ENCODE measurements at places on chromosomes 3 and 15. TPM values are rescaled to one million over a fixed set of nuclear protein-coding genes. Genes with fewer than 3 reads are reported as not detected.

The CLK3 gene
- total RNA-seq = 104 TPM

The CPLX3 gene
- 0.25 TPM for total RNA-seq

The CCRL2 gene
- 4.1 TPM for total RNA-seq

The MKRN3 gene
- total RNA-seq = 1.7 TPM

The GPD1L gene
- 25.7 TPM for total RNA-seq

The ACVR2B gene
- total RNA-seq = 7.3 TPM

The SAMMSON gene
- not detected for total RNA-seq

The LINGO1 gene
- total RNA-seq = not detected

Measured in T-helper 2 cell treated with Interferon-gamma antibody and Interleukin-4, amounts not matched to agents 100 ng/mL and 5 ng/mL, for 36 hours (primary cell).